ENCODE measurements at places on chromosomes 1 and 21. TPM values are rescaled to one million over a fixed set of nuclear protein-coding genes. Genes with fewer than 3 reads are reported as not detected.

KCNAB2 gene
- 60.4 TPM for total RNA-seq

WDR64 gene
- total RNA-seq = not detected

KCNJ15 gene
- total RNA-seq = 80.1 TPM

IL19 gene
- total RNA-seq = not detected

NCAM2 gene
- total RNA-seq = 15.9 TPM

SLC16A4 gene
- total RNA-seq = 15.9 TPM

DAB1 gene
- 0.29 TPM for total RNA-seq

KRTAP7-1 gene
- total RNA-seq = not detected

PTCH2 gene
- total RNA-seq = 0.64 TPM

KRTAP13-1 gene
- total RNA-seq = not detected

All from upper lobe of right lung (tissue), 1 donor.